RWPE2 (cell line): ENCODE measurements at places on chromosomes 6 and 20.

DNA sequence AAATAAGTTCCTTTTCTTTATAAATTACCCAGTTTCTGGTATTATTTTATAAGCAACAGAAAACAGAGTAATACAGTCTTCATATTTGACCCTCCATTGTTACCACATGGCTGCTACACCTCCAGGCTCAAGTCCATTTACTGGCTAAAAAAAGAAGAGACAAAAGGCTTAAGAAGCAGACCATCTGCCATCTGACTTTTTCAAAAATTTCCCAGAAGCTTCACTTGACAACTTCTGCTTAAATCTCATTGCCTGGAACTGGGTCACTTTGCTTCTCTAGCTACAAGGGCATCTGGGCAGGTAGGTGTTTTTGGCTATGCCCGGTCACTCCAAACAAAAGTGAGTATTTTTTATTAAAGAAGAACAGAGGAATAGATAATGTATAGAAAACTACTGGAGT lies 118.0 kb downstream of the GRM1 start:
- H3K27me3 ChIP-seq = no peaks in the 10 kb centered on the region
- H3K4me1 ChIP-seq = no peaks in the 10 kb centered on the region
- H3K36me3 ChIP-seq = no peaks in the 10 kb centered on the region
- H3K4me3 ChIP-seq = no peak overlapping the region
- no peak for DNase-seq

GRCh38 chr6:6583836-6584235 lies 4.7 kb upstream of the LY86 start:
- H3K36me3 ChIP-seq = no peaks in the 10 kb centered on the region
- no peak overlapping the region for H3K27ac ChIP-seq
- no peaks in the 10 kb centered on the region for H3K27me3 ChIP-seq

- no peak for DNase-seq
- H3K36me3 ChIP-seq = no peaks in the 10 kb centered on the region
- no peak overlapping the region for H3K4me3 ChIP-seq
- H3K4me1 ChIP-seq = peaks cover 13% of the 10 kb centered on the region
Observed at GRCh38 chr6:4931530-4932227, 72.2 kb downstream of the RPP40 start.

DNA sequence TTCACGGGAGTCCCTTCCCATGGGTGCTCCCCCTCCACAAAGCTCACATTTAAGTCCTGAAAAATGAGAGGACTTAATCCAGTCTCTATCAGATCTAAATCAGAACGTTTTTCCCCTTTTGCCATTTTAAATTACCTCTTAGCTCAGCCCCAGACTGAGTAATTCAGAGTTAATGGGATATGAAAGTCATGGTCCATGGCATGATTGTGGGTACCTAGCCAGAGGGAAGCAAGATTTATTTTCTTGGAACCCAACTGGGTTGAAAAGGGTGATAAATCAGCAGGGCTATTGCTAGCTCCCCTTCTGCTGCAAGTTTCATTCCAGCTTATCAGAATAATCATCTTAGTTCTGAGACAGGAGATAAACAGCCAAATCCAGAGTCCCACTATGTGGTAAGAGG lies 320.2 kb upstream of the CHD6 start:
- H3K27ac ChIP-seq = no peak overlapping the region
- H3K36me3 ChIP-seq = no peaks in the 10 kb centered on the region
- H3K27me3 ChIP-seq = peaks cover 5% of the 10 kb centered on the region
- no peak overlapping the region for H3K4me3 ChIP-seq
- H3K4me1 ChIP-seq = no peaks in the 10 kb centered on the region

GRCh38 chr6:121437851-121438651 lies 2.6 kb downstream of the GJA1 start:
- H3K36me3 ChIP-seq = no peaks in the 10 kb centered on the region
- peaks cover 9% of the 10 kb centered on the region for H3K4me1 ChIP-seq
- peak overlapping the region; percentile 66 for H3K27ac ChIP-seq
- H3K4me3 ChIP-seq = peak overlapping the region; percentile 39

GRCh38 chr6:79630883-79631692 lies at the start of gene SH3BGRL2:
Gene SH3BGRL2, plus strand, starts transcription at chr6:79631329. Its CDS starts 133 bp downstream, at chr6:79631462.
- no peaks in the 10 kb centered on the region for H3K36me3 ChIP-seq
- no peaks in the 10 kb centered on the region for H3K27me3 ChIP-seq
- H3K27ac ChIP-seq = no peak within 1 kb of the TSS
- H3K4me1 ChIP-seq = peaks cover 12% of the 10 kb centered on the region

- H3K4me1 ChIP-seq = peaks cover 7% of the 10 kb centered on the region
- no peaks in the 10 kb centered on the region for H3K36me3 ChIP-seq
- no peaks in the 10 kb centered on the region for H3K27me3 ChIP-seq
Observed at GRCh38 chr20:53045941-53046340, 73.8 kb downstream of the TSHZ2 start.
